Stimulated activated CD8-positive, alpha-beta memory T cell treated with anti-CD3 and anti-CD28 coated beads, Interleukin-4, amount 100 ng/mL, for 1 hour (primary cell): ENCODE measurements at places on chromosomes 3 and 15.

GRCh38 chr15:81072551-81072950, 61.5 kb upstream of the CFAP161 start:
- no peak for DNase-seq

GRCh38 chr3:4850928-4851265, 128.3 kb upstream of the BHLHE40 start:
- no peak for DNase-seq

GRCh38 chr3:101458387-101458786, 54.6 kb downstream of the SENP7 start:
- DNase-seq = no peak

GRCh38 chr15:80890341-80891005, 99.1 kb downstream of the MESD start:
- no peak for DNase-seq

- DNase-seq = no peak
These were observed 38.4 kb downstream of the KCNAB1 start for GRCh38 chr3:156158656-156159295.

DNA sequence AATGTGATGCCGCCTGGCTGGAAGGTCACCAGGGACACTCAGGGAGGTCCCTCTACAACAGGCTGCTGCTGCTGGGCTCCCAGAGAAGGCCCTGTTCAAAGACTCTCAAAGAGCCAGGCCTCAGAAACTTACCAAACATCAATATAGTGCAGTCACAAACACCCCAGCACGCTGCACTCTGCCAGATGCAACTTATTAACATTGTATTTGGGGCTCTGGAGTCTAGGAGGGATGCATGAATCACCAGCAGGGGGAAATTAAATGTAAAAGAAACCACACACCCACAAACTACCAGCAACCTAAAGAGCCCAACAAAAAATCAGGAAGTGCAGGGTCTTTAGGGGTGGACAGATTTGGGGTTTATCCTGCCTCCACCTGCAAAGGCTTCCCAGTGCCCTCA, 74.6 kb upstream of the SPATA12 start:
- no peak for DNase-seq

DNA sequence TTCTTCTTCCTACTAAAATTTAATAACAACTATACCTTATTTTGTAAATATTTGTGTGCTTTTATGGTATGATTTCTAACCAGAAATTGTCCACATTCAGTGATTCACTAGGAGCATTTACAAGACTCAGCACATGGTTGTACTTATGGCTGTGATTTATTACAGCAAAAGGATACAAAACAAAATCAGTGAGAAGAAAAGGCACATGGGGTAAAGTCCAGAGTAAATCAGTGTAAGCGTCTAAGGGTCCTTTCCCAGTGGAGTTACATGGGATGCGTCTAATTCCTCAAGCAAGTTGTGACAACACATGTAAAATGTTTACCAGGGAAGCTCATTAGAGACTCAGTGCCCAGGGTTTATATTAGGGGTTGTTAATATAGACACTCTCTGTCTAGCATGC, 31.1 kb downstream of the RNF13 start:
- DNase-seq = no peak

- no peak for DNase-seq
These were observed 30.1 kb upstream of the ARL8B start for GRCh38 chr3:5092018-5092417.

GRCh38 chr15:31472636-31473384, 146.2 kb downstream of the KLF13 start:
- no peak for DNase-seq

DNA sequence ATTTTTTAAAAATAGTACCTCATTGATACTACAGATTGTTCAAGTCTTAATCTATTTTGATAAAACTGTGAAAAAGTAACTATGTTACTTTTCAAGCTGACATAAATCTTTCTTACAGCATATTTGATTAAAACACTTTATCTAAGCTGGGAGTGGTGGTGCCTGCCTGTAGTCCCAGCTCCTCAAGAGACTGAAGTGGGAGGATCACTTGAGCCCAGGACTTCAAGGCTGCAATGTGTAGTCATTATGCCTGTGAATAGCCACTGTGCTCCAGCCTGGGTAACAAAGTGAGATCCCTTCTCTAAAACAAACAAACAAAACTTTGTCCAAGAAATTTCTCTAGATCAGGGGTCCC, 59.6 kb upstream of the NEDD4 start:
- DNase-seq = no peak

- peak; percentile 51 for DNase-seq
These were observed 27.3 kb downstream of the STARD5 start for GRCh38 chr15:81296673-81297072.

DNA sequence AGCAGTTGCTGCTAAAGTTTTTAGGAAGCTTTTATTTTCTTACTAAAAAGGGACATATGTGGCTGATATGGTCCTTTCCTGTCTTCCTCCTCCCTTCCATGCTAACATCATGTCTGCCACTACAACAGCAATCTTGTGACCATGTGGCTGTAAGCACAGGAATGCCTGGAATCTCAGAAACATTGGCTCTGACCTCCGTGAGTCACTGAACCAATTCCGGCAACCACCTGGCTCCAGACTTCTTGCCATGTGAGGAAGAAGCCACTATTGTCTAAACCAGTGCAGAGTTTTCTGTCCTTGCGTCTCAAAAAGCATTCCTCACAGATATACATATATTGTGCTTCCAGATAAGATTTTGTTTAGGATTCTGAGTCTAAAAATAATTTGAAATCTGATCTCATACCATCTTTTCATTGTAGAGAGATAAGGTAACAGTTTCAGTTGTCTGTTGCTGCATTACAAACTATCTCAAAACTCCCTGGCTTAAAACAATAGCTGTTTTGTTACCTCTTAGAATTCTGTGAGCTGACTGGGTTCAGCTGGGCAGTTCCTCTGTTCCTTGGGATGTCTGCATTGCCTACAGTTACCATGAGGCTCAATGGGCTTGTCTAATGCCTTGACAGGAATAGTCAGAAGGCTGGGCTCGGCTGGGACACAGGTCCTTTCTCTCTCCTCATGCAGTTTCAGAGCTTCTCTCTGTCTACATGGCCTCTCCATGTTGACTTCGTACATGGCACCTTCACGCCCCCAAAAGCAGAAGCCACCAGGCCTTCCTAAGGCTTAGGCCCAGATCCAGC, 77.3 kb upstream of the MAGI1 start:
- no peak for DNase-seq

- no peak for DNase-seq
These were observed 12.2 kb downstream of the TUBGCP4 start for GRCh38 chr15:43383070-43383469.

GRCh38 chr15:81088470-81089013, 45.5 kb upstream of the CFAP161 start:
- no peak for DNase-seq

DNA sequence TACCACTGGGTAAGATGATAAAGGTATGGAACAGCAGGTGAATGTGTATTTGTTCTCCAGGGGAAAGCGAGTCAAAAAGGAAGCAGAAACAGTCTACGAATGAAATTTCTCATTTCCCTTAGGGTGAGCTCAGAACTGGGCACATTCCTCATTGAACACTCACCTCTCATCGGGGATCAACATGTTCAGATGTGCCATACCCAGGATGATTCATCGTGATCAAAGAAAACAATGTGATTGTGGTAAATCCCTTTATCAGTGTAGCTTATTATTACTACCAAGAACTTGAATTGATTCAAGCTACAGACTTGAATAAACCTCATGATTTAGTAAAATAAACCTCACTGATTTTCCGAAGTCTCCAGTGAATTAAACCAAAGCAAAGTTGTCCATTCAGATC, 72.1 kb downstream of the GJD2 start:
- DNase-seq = no peak

GRCh38 chr3:34248352-34248751, 449.9 kb downstream of the PDCD6IP start:
- no peak for DNase-seq

- no peak for DNase-seq
These were observed 307.0 kb downstream of the ARPP21 start for GRCh38 chr3:35946121-35946853.

GRCh38 chr15:69592954-69593353, 140.3 kb downstream of the RPLP1 start:
- no peak for DNase-seq

GRCh38 chr3:47578691-47579632, at the start of gene CSPG5:
CSPG5 (minus strand) TSS chr3:47578865; CDS start chr3:47578693, 172 bp downstream.
- DNase-seq = no peak

GRCh38 chr3:14448063-14448462, 45.7 kb downstream of the SLC6A6 start:
- no peak for DNase-seq

DNA sequence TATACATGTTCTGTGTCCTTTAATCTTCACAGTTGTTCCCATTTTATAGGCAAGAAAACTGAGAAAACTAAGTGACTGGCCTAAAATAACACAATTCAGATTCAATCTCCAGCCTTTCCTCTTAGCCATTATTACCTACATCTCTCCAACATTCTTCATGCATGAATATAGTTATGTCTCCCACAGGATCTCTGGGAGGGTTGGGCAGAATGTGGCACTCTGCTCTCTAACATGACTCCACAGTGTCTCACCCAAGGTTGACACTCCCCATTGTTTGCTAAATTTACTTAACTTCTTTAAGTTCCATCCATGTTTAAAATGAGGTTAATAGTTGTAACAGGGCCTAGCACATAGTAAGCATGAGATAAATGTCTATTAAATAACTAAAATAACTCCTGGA, 276.3 kb downstream of the ERC2 start:
- DNase-seq = no peak
